ENCODE measurements at places on chromosomes 2 and 18.

DNA sequence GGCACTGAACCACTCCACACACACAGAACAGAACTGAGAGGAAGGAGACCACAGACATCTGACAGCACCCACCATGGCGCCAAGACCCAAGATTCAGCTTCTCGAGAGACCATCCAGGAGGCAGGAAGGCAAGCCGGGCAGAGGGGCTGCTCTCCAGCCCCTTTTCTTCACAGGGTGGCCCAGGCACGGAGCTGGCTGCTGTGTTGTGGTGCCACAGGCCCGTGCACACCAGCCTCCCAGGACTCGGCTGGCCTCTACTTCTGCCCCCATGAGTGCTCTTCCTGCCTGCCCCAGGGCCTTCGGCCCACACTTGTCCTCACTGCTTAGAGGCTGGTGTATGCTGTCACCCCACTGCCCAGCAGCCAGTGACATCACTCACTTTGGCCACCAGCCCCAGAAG lies 547.6 kb upstream of the RAB6C start:
- no peak for DNase-seq

GRCh38 chr2:189379287-189379630 lies 62.0 kb upstream of the WDR75 start:
- DNase-seq: no peak

- no peak for DNase-seq
Measured at GRCh38 chr2:176704282-176704858, 435.1 kb downstream of the MTX2 start.

DNA sequence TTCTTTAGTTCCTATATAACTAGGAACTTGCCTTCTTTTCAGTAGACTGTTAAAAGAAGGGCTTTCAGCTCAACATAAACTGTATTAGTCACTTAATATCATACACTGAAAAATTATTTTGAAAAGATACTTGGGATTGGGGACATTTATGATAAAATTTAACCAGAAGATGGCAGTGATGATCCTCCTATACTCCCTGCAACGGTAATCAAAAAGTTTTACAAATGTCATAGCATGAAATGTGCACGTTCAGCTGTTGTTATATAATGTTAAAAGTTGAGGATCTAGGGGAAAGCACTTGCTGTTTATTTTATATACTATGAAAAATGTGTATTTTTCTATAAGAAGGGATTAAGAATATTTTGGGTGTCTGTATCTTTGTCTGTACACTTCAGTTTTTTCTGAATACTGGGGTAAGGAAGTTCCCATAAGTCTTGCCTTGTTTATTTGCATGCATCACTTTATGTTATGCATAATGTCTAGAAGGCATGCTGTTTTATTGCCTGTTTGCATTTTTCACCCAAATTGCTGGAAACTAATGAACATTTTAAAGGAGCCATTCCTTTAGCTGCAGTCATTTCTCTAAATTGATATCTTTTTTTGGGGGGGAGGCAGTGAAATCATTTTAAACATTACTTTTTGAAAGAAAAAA lies 19.0 kb downstream of the DYNC1I2 start:
- no peak for DNase-seq

DNA sequence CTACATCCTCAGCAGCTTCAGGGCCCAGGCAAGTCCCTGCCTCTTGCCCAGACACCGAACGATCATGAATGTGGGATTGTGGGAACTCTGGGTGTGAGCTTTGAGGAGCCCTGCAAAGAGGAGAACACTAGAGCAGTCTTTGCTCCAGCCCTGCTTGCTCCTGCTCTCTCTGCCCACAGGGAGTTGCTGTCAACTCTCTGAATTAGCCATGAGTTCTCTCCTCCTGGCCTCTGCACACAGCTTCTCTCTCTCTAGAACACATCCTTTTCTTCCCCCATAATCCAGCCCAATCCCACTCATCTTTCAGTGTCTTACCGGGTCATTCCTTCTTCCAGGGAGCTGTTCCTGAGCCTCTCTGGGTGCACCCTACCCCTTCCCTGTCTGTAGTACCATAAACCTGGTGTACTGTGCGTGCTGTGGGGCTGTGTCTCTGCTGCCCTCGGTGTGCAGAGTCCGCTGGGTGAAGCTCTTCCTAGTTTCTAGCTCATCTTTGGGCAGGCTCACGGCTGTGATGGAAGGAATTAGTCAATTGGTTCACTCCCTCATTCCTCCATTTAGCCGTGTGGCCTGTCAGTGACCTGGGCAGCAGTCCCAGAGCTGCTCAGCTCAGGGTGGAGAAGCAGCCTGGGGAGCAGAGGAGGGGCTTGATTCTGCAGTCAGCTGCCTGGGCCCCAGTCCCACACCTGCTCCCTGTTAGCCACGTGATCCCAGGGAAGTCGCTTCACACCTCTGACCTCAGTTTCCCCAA lies 132.9 kb upstream of the HDAC4 start:
- no peak for DNase-seq

- no peak for DNase-seq
Measured at GRCh38 chr18:37541517-37541916, 24.1 kb downstream of the CELF4 start.

GRCh38 chr18:75264926-75265597 lies 54.5 kb downstream of the TSHZ1 start:
- no peak for DNase-seq

DNA sequence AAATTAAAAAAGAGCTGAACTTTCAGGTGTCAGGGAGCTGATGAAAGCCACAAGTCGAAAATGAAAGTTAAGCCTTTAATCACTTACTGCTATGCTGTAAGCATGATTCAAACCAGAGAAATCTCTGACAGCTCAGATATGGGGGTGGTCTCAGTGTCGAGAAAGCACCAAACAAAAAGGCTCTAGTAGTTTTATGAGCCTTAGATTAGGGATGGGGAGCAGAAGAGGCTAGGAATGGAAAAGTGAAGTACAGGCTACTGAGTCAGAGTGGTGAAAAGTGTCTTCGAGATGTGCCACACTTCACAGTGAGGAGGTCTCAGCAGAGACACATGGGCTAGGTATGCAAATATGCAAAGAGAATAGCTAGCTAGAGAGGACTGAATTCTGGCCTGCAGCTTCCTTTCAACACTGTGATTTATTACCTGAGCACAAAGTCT lies 482.2 kb downstream of the SPAG16 start:
- no peak for DNase-seq
